ENCODE measurements at places on chromosomes 16 and 17.

DNA sequence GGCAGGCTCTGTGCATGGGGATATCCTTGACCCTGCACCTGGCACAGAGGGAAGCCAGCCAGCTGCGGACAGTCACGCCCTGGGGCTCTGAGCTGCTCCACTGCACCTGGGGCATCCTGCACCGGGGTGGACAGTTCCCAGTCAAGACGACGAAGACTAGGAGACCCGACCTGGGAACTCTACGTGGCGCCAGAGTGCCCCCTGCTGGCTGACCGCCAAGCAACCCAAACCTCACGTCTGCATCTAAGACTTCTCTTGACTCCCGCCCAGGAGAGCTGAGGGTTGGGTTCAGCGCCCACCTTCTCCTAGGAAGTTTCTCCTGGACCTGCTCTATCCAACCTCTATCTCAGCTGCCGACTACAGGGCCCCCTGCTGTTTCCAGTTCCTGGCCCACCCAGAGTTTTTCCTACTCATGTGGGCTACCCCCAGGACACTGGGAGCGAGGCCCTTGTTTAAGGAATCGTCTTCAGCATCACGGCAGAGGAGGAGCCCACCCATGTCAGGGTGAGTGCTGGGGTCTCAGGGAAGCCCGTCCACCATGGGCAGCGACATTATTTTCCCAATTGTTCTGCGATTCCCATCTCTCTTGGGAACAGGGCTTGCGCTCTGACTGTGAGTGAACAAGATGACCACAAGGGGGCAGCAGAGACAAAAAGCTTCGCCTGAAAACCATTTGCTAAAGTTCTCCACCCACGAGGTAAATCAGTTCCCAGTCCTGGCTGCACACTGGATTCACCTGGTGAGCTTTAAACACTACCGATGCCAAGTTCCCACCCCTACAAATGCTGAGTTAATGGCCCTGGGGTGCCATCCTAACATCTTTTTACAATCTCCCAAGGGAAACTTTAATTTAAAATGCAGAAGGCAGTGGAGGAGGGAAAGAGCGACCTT is 29.3 kb downstream of the TLE7 start:
- peak; percentile 10 for DNase-seq

- no peak for DNase-seq
Observed at GRCh38 chr17:72603420-72604242, 482.8 kb downstream of the SOX9 start.

DNA sequence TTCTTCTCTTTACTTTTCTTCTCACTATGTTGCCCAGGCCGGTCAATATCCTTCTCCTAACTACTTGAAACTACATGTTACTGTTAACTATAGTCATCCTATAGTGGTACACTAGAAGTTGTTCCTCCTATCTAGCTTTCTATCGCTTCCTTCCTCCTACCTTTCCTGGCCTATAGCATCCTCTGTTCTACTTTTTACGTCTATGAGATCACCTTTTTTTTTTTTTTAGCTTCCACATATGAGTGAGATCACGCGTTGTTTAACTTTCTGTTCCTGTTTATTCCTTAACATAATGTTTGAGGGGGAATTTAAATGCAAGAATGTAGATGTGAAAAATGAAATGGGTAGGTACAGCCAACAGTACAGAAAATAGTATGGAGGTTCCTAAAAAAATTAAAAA is 30.5 kb upstream of the YPEL2 start:
- DNase-seq, result no peak

DNA sequence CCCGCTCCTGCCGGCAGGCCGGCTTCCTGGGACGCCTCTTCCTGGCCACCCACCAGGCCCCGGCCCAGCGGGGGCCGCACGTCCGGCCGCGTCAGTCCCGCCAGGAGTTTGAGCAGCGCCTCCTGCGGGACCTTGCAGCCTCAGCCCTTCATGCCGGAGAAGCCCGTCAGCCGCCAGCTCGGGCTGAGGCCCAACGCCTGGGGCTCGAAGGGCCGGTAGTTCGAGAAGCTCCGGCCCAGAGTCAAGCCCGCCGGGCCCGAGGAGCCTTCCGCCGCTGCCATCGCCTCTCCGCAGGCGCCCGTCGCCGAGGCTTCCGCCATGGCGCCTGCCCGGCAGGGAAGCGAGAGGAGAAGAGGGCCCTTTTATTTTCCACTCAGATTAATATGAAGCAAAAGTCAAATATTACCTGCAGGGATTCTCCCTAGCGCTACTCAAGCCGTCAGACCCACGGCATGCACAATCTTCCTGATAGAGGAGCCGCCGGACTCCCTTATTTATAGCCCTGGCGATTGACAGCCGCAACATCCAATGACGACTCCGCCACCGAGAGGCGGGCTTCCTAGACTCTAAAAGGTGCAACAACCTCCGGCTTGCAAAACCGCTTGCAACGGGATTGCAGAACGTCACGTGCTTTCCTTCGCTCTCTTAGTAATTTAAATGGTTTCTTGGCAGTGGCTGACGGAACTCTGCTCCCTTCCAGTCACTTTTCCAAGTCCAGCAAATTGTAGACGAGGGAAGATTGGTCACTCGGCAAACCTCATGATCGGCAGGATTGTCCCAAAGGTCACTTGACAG is at the start of gene SEPHS2:
TSS of gene SEPHS2 (minus strand) at position 467 of the 795 bp plus-strand sequence. CDS start at position 320, 147 bp downstream.
- DNase-seq, result peak; percentile 94

GRCh38 chr16:54317101-54317611 is 30.6 kb upstream of the IRX3 start:
- DNase-seq, result no peak

DNA sequence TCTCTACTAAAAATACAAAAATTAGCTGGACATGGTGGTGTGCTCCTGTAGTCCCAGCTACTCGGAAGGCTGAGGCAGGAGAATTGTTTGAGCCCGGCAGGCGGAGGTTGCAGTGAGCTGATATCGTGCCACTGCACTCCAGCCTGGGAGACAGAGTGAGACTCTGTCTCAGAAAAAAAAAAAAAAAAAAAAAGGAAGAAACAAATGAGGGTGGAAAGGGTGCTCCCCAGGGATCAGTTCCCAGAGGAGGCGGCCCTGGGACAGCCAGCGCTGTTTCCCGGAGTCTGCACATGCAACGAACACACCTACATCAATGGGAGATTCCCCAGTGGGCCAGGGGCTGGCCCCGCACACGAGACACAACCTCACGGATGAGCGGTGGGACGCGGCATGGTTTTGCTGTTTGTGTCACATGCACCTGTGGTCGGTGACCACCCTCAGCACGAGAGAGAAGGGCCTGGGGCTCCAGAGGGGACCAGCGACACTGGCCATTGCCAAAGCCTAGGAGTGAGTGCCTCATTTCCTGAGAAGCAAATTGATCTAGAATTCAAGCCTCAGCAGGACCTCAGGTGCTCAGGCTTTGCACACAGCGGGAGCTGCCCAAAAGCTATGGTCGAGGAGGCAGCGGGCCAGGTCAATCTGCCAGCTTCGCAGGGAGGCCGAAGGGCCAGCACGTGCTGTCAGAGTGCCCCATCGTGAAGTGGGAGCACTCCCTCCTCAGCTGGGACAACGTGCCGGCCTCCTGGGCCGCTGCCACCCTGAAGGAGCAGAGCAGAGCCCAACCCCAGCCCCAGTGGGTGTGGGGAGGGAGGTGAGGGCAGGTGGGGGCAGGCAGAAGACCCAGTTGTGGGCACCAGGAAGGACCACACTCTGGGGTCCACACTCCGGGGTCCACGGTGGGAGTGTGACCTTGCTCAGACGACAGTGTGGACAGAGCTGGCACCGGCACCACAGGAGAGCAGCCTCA is 13.8 kb upstream of the WDR45B start:
- no peak for DNase-seq
